ENCODE measurements at places on chromosomes 3 and 15. TPM values are rescaled to one million over a fixed set of nuclear protein-coding genes. Genes with fewer than 3 reads are reported as not detected.

The CYP1A2 gene
- total RNA-seq: not detected

The SEMA4B gene
- total RNA-seq: 162 TPM

The TOPBP1 gene
- total RNA-seq: 26.5 TPM

The ATP8B4 gene
- 0.67 TPM for total RNA-seq

The GXYLT2 gene
- 1.9 TPM for total RNA-seq

The ARHGEF26 gene
- 5.5 TPM for total RNA-seq

The ARGFX gene
- total RNA-seq: not detected

The KPNA1 gene
- 61.4 TPM for total RNA-seq

The TRIM42 gene
- not detected for total RNA-seq

The SPG21 gene
- total RNA-seq: 123 TPM

Measured in A549 treated with CpdA at 1 μM for 4 hours (cell line).